ENCODE measurements at places on chromosomes 16 and 17. TPM values are rescaled to one million over a fixed set of nuclear protein-coding genes. Genes with fewer than 3 reads are reported as not detected.

RND2 gene
- 1.8 TPM for total RNA-seq

GRCh38 chr17:8311131-8311790 is 1.2 kb downstream of the ARHGEF15 start:
- no peak for DNase-seq

DNA sequence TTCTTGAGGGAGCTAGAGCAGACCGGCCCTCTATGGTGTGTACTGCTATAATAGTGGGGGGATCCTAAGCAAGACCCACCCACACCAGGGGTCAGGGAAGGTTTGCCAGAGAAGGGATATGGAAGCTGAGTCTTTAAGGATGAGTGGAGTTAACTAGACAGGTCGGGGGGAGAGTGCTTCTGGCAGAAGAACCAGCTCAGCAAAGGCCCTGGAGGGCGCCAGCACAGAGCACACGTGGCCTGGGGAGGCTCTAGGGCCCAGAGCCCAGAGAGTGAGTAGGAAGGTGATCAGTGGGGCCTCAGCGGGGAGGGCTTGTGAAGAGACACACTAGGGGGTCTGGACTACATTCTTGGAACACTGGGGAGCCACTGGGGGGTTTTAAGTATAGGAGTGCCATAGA is 21.1 kb downstream of the NGFR start:
- no peak for DNase-seq

DNA sequence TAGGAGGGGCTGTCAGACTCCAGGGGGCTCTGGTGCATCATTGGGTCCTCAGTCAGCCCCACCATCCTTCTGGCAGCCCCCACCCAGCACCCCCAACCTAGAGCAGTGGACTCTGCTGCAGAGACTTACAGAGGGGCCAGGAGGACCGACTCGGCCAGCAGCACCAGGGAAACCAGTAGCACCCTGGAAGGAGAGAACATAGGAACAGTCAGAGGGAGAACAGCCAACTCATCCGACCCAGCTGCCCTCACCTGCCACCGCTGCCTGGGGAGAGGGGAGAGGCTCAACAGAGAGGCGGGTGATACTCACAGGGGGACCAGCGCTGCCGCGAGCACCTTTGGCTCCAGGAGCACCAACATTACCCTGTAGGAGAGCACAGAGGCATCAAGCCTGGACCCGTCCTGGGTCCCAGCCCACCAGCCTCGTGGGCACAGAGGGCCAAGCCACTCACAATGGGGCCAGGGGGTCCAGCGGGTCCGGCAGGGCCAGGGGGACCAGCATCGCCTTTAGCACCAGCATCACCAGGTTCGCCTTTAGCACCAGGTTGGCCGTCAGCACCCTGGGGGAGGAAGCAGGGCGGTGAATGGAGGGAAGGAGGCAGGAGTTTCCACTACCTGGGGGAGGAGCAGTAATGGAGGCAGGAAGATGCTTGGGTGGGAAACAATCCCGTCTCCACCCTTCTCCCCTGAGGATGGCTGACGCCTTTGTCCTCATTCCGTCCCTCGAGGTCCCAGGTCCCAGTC is 11.7 kb downstream of the COL1A1 start:
- no peak for DNase-seq

KRT17 gene
- total RNA-seq = not detected

DNA sequence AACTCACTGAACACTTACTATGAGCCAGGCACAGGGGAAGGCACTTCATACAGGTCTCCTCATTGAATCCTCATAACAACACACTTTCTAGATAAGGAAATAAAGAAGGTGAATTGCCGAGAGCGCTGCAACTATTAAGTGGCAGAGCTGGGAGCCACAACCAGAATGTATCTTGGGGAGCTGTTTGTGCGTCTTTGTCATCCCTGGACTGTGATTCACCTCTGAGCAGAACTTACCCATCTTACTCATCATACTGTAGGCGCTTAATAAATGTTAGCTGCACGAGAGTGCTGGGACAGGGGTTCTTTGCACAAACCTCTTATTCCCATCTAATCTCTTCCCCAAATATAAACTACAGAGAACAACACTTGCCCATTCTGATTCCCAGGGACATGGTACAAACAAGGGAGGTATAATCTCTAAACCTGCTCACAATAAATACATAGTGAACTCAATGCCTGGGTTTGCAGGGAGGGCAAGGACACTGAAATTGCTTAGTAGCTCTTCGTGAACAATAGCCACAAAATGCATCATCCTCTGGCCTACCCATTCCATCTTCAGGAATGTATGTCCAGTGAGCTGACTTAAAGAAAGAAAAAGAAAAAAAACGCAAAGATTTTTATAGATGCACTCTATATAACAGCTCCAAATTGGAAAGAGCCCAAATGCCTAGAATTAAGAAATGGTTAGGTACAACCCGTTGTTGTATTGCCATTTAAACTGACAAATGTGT is 43.0 kb downstream of the MYO18A start:
- DNase-seq = no peak

GRCh38 chr16:83269048-83269447 is 538.7 kb upstream of the HSBP1 start:
- no peak for DNase-seq

DNA sequence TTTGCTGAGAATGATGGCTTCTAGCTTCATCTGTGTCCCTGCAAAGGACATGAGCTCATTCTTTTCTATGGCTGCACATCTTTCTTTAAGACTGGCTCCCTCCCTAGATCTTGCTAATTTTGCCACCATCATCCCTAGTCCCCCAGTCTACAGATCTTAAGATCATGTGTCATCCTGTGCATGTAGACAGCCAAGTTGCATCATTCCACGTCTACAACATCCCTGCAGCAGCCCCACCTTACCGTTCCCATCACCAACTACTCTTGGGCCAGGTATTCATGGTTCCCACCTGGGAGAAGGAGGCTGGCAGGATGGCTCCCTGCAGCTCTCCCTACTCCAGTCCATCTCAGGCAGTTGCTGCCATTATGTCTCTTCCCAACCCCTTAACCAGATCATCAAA is 12.3 kb downstream of the CPPED1 start:
- no peak for DNase-seq

CDRT15L2 gene
- total RNA-seq = not detected

KRT33B gene
- not detected for total RNA-seq

DNA sequence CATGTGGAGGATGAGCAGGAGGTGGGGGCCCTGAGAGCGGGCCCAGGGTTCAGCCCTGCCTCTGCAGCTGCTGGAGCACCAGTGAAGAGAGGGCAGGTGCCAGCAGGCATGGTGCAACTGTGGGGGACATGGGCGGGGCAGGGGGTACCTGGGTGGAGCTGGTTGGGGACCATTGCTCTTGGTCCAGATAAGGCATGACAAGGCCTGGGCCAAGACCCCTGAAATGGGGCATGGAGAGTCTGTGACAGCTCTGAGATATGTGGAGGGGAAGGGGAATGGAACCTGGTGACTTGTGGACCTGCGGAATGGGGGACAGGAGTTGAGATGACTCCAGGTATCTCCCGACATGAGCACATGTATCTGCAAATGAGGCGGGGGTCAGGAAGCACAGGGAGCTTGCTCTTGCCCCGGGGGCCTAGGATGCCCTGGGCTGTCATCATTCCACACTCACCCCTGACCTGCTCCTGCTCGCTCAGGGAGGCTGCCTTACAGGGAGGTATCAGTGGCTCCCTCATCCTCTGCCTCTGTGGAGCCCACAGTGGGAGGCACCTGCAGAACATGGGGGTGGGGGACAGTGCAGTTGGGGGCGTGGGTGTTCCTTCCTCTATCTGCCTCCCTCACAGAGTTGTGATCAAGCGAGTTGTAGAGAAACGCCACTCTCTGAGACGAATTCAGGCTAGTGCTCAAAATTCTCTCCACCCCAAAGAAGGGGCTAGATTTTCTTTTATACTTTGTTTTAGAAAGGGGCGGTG is 40.2 kb downstream of the TMEM235 start:
- no peak for DNase-seq

DNA sequence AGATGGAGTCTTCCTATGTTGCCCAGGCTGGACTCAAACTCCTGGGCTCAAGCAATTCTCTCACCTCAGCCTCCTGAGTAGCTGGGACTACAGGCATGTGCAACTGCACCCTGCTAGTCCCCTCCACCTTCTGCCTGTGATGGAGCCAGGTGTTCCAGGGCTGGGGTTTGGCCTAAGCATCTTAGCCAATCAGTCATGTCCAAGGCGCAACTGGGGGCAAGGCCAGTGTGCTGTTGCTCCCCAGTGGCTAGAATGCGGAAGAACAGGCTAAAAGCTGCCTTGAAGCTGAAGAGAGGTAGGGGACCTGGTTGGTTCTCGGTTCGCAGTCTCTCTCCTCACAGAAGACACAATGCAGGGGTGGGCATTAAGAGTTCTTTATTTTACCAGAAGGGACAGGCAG is 18.6 kb downstream of the FLOT2 start:
- no peak for DNase-seq

DNA sequence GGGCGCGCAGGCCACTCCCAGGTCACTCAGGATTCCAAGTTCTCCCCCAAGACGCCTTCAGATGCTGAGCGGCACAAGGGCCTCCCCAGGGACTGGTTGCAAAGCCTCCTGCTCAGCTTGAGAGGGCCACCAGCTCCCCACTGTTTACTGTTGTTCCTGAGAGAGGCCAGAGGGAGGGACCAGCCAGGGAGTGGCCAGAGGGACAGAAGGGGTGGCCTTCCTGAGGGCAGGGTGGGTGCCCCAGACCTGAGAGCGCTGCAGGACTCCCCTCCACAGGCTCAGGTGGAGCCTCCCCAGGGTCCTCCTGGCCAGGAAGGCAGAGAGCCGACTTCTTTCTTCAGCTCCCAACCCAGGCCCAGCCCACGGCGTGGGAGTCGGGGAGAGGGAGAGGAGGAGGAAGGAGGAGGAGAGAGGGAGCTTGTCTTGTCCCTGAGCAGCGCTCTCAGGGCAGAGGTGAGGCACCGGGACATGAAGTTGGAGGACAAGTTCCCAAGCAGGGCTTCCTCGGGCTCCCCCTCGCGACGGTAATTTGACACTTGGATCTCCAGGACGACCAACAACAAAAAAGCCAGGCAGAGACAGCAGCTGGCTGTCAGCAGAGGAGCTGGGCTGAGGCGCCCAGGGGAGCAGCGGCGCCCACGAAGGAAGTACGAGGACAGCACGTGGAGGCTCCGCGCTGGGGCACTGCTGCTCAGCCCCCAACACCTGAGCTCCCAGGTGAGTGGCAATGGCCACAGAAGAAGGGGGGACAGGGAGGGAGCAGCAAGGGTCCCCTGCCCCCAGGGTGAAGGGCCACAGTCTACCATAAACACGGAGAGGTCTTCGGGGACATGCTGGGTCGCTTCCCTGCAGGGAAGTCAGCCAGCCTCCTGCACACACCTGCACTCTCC is 497 bp downstream of the SMIM5 start:
- peak; percentile 87 for DNase-seq

GRCh38 chr17:73192206-73192893 is 505 bp upstream of the COG1 start:
- DNase-seq = no peak

PPP1R27 gene
- not detected for total RNA-seq

DNA sequence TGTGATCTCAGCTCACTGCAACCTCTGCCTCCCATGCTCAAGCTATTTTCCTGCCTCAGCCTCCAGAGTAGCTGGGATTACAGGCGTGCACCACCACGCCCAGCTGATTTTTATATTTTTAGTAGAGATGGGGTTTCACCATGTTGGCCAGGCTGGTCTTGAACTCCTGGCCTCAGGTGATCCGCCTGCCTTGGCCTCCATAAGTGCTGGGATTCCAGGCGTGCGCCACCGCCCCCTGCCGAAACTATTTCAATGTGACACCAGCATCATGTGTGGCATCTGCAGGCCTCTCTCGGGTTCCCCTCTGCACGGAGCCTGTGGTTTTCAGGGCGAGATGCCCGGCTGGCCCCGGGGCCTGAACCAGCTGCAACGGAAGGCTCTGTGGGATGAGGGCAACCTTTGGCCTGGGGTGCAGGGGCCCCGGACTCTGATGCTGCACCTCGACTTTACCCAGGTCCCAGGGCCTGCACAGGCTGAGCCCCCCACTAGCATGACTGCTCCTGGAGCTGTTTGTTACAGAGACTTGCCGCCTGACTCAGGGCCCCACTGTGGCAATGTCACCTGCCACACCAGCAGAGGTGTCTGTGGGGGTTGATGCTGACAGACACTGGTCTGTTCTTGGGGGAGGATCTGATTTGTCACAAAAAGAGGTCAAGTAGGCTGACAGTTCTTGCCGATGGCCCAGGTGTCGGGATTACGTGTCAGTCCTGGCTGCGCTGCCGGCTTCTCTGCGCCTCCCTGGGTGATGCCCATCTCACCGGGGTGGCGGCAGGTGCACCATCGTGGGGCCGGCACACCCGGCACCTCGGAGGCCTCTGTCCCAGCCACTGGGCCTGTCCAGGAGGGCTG is 8.6 kb upstream of the TEX19 start:
- DNase-seq = no peak

OGFOD1 gene
- 36.9 TPM for total RNA-seq

TOM1L2 gene
- total RNA-seq = 96.6 TPM
